Stimulated activated CD4-positive, alpha-beta T cell treated with anti-CD3 and anti-CD28 coated beads, Interleukin-2, amount 100 ng/mL, for 48 hours (primary cell): ENCODE measurements at places on chromosomes 5 and 9.
A peak's percentile ranks its signal among the peaks of the same experiment; 100 is the strongest.

- DNase-seq: no peak
Measured at GRCh38 chr9:97237311-97237786, 70.1 kb upstream of the CCDC180 start.

- no peak for DNase-seq
Measured at GRCh38 chr5:1868886-1869475, 13.7 kb downstream of the IRX4 start.

GRCh38 chr9:124414612-124415011 lies 630 bp downstream of the PSMB7 start:
- no peak for DNase-seq

GRCh38 chr9:87109231-87109631 lies 161.9 kb upstream of the GAS1 start:
- no peak for DNase-seq

GRCh38 chr5:14849516-14850294 lies 21.9 kb downstream of the ANKH start:
- DNase-seq: no peak

DNA sequence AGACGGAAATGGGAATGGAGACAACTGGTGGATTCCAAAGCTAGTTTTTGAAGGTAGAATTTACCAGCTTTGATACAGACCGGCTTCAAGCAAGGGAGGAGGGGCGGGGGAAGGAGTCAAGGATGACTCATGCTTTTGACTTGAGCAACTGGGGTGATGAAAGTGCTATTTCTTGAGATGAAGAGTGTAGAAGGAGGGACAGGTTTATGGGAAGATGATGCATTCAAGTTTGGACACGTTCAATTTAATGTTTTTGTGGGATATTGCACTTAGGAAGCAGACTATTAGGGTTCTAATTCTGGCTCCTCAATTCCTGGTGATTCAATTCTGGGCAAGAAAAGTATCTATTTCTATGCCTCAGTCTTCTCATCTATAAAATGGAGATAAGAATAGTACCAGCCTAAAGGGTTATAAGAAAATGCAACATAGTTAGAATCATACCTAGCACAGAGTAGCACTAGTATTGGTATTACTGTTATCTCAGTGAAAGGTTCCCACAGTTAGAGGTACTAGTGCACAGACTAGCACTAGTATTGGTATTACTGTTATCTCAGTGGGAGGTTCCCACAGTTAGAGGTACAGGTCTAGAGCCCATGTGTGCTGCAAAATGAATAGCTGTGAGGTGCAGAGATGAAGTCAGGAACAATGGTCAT lies 4.6 kb downstream of the NIPAL4 start:
- peak; percentile 41 for DNase-seq

GRCh38 chr9:26500471-26500870 lies 392.1 kb downstream of the CAAP1 start:
- DNase-seq: no peak

GRCh38 chr5:2207416-2208238 lies 324.9 kb upstream of the IRX4 start:
- no peak for DNase-seq

GRCh38 chr5:143968071-143968878 lies 156.3 kb downstream of the HMHB1 start:
- no peak for DNase-seq

- DNase-seq: no peak
Measured at GRCh38 chr5:178474562-178475184, 115.5 kb downstream of the COL23A1 start.

- DNase-seq: no peak
Measured at GRCh38 chr5:2163940-2164490, 281.3 kb upstream of the IRX4 start.

DNA sequence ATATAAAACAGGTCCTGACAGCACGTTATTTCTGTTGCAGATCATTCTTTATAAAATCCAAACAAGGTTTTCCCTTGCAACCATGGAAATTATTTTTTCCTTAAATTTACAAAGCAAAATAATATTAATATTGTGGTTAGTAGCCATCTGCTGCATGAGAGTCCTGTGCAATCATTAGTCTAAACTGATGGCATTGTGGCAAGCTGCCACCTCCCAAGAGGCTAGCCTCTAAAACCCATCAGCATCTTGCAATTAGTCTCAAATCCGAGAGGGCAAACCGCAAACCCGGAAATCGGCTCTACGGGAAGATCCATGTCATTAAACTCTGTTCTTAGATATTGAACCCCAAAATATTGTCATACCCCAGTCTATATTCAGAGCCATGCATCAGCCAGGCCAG lies 11.3 kb upstream of the CDH6 start:
- DNase-seq: no peak

DNA sequence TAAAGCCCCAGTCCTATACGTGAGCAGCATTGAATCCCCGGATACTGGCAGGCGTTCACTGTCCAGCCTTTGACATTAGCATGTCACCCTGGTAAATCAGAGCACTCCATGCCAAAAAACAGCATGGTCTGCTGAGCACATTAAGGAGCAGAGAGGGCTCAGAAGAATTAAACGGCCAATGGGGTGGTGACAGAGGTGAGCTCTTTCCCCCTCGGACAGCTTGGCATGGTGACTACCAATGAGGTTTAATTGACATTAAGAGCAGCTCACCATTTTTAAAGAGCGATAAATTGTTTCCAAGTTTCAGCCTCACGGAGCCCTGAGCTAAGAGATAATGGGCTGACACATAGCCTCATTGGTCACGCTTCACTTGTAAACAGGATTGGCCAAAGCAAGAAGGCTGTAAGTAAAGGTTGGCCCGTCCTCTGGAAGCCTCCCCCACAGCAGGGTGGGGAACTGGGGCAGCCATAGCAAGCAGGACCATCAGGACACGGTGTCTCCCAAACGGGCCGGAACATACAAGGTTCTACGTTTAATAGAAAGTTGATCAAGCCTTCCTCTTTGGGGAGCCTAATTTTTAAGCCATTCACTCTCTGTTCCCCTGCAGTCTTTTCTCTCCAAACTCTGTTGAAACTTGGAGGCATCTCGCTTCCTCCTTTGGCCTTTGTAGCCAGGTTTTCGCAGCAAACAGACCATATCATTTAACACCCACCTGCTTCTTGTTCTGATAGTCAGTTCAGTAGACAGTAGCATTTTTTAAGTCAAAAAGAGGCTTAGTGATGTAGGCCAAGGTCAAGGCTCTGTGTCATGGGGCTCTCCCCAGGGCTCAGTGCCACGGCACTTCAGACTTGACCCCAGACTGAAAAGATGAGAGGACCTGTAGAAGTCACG lies 25.9 kb downstream of the QRFP start:
- no peak for DNase-seq

GRCh38 chr5:128924299-128924698 lies 41.0 kb upstream of the SLC27A6 start:
- DNase-seq: no peak

GRCh38 chr5:109413458-109413857 lies 3.7 kb upstream of the PJA2 start:
- no peak for DNase-seq
